Activated T-cell treated with anti-CD3 and anti-CD28 coated beads, Interleukin-2, amount 50 U/mL, for 4 hours (primary cell): ENCODE measurements at places on chromosomes 7 and 10. TPM values are rescaled to one million over a fixed set of nuclear protein-coding genes. Genes with fewer than 3 reads are reported as not detected.

ACBD7 gene
- total RNA-seq: 0.52 TPM

DNA sequence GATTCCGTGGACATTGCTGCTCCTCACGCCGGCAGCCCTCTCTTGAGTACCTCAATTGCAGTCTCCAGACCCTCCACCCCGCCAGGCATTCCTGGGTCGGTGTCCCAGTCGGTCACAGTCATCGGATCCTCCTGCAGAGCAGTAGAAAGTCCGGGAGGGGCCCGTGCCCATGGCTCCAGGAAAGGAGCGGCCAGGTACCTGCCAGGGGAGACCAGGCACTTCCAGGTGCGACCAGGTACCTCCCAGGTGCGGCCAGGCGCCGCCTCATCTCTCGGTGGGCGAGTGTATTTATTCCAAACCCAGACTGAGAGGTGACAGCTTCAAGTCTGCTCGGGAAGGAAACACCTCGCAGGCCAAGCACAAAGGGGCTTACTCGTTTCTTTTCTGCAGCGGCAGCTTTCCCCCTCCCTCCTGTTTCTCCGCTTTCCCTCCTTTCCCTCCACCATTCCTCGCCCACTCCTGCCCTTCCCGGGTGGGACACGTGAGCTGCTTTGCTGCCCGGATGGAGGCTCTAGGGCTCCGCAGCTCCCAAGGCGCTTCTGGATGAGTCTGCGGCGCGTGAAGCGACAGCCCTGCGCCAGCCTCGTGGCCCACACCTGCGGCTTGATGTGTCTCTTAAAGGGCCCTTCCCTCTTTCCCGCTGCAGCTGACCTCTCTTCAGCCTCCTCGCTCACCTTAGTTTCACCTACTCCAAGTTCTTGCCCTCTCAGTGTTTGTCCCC, 39.4 kb upstream of the AGK start:
- no peak for DNase-seq

- no peak for DNase-seq
These were observed 4.2 kb downstream of the ZNF746 start for GRCh38 chr7:149493366-149493765.

GRCh38 chr7:828793-829561, 3.3 kb upstream of the SUN1 start:
- no peak for DNase-seq

DNA sequence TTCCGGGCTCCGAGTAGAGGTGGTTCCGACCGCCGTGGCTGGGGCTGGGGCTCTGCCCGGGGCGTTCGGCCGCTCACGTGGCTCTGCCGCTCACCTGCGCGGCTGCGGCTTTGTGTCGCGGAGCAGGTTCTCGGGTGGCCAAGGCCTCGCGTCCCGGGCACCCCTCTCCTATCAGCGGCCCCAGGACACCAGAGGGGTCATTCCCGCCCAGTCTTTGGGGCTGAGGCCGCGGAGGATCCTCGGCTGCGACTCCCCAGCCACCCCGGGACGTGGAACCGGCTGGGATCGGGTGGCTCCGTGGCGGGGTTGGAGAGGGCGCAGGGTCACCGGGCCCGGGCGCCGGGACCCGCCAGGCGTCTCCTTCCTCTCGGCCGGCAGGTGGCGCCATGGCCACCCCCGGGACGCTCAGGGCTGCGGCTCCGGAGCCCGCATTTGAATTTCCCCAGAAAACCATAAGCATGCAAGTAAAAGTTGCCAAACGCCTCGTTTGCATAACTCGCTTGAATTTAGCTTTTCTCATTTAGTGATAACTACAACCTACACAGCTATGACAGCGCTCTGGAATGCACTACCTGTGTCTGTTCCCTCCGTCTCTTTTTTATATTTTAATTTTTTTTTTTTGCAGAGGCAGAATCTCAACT, 1.2 kb downstream of the COL26A1 start:
- peak; percentile 62 for DNase-seq

- no peak for DNase-seq
These were observed 54.7 kb upstream of the STEAP4 start for GRCh38 chr7:88361357-88361756.

DNA sequence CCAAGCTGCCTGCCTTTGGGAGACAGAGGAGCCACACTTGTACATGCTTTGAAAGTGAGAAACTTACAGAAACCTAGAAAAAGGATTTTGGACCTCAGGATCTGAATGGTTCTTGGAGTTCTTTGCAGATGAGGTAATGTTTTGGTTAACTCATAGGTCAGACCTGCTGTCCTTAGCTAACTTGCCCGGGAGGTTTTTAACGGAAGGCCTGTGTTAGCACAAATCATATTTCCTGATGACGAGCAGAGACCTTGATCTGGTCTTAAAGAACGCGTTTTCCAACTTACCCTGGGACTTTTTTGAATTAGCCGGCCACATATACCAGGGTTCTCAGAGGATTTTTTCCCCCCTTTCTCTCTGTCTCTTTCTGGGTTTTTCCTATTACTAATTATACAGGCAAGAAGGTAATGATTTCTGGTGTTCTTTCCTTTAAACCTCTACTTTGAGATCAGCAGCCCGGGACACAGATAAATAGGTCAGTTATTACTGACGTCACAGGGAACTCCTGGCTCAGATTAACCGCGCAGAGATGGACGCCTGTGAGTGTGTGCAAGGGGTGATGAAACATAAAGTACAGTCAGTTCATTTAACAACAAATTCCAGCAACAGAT, 101.7 kb upstream of the KLF6 start:
- DNase-seq: no peak

DNA sequence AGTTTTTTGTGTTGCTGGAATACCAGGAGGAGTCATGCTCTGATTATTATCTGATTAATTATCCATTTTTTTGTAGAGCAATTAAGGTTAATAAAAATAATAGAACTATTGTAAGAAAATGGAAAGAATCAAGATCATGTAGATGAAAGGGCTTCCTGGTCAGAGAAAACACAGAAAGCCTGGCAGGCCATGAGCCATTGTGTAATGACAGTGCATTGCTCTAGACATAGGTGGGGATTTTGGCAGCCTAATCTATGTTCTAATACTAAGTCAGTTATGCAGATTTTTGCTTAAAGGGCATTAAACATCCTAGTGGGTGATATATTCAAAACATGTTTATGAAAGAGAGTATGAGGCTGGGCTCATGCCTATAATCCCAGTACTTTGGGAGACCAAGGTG, 198.2 kb downstream of the PPP1R9A start:
- DNase-seq: no peak
